NCI-H2081 treated with DMSO at 0.1 percent for 48 hours (cell line): ENCODE measurements at places on chromosomes 2 and 18.

DNA sequence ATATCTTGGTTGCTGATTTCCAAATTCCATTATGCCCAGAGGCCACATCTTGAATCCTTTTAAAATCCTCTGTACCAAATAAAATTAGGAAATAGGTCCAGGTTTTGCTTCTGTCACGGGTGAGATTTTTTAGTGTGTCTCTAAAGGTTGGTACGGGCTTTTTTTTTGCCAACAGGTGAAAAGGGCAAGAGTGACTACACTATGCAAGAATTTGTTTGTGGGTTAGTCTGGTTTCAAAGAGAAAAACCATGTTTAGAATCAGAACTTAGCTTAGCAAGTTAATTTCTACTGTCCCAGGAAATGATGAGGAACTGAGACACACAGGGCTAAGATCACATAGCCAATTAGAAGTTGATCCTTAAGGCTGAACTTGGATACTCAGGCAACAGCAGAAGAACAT, 41.7 kb downstream of the POLR1A start:
- no peak for DNase-seq

GRCh38 chr2:236772220-236772837, 202.7 kb downstream of the ACKR3 start:
- DNase-seq = no peak

DNA sequence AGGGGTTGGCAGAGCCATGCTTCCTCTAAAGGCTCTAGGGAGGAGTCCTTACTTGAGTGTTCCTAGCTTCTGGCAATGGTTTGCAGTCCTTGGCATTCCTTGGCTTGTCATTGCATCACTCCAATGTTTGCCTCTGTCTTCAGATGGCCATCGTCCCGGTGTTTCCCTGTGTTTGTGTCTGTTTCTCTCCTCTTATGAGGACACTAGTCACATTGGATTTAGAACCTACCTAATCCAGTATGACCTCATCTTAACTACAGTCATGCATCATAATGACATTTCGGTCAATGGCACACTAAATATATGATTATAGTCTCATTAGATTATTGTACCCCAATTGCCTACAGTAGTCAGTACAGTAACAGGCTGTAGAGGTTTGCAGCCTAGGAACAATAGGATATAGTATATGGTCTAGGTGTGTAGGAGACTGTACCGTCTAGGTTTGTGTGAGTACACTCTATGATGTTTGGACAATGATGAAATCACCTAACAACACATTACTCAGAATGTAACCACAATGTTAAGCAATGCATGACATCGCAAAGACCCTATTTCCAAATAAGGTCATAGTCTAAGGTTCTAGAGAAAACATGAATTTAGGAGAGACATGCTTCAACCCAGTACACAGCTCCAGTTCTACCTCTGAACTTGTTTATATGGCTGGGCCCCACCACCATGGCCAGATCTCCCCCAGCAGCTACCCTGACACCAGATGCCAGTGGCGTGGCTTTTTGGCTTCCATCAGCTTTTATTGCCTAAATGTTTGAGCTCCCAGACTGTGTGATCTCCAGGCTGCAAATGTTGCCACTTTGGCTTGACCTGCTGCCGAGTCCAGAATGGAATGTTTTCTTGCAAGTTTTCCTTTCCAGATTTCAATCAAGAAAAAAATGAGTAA, 22.1 kb downstream of the SRD5A2 start:
- no peak for DNase-seq

DNA sequence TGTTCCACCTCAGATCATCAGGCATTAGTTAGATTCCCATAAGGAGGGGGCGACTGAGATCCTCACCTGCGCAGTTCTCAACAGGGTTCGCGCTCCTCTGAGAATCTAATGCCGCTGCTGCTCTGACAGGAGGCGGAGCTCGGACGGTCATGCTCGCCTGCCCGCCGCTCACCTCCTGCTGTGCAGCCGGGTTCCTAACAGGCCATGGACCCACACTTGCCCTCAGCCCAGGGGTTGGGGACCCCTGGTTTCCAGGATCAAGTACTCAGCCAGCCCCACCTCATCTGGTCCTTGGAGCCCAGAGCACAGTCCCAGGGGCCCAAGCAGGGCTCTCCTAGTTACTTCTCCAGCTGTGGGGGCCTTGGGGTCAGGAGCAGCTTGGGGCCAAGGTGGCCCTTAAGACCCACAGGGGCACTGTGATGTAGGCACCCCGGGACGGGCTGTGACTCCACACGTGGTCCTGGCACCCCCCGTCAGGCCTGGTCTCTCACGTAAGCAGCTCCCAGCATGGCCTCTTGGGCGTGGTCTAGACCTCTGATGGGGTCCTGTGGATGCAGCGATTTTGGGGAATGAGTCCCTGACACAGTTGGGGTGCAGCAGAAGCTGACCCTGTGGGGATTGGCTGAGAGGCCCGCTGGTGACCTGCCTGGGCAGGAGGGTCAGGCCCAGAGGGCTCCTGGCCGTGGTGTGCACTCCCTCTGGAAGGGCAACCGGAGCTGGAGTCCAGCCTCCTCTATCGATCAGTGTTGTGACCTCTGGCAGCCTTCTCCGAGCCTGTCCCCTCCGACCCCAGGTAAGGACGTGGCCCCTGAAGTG, 28.3 kb upstream of the OTOS start:
- DNase-seq = no peak

- DNase-seq = no peak
These were observed 141.5 kb upstream of the PKDCC start for GRCh38 chr2:41906338-41906725.

GRCh38 chr18:13252686-13253410, 34.3 kb downstream of the LDLRAD4 start:
- DNase-seq = no peak

DNA sequence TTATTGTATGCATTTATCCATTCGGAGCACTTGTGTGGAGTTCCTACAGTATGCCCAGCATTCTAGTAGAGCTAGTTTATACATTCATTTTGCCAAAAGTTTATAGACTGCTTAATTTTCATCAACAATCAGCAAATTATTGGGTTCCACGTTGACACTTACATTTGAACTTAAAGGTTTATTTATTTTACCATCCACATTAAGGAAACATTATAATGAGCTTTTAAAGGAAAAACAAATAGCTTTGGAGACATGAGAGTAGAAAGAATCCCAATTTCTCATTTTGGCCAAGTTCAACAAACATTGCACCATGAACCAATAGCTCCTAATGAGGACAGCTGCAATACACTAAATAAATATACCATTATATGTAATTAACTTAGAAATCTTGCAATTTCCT, 501.2 kb upstream of the SMIM21 start:
- no peak for DNase-seq

DNA sequence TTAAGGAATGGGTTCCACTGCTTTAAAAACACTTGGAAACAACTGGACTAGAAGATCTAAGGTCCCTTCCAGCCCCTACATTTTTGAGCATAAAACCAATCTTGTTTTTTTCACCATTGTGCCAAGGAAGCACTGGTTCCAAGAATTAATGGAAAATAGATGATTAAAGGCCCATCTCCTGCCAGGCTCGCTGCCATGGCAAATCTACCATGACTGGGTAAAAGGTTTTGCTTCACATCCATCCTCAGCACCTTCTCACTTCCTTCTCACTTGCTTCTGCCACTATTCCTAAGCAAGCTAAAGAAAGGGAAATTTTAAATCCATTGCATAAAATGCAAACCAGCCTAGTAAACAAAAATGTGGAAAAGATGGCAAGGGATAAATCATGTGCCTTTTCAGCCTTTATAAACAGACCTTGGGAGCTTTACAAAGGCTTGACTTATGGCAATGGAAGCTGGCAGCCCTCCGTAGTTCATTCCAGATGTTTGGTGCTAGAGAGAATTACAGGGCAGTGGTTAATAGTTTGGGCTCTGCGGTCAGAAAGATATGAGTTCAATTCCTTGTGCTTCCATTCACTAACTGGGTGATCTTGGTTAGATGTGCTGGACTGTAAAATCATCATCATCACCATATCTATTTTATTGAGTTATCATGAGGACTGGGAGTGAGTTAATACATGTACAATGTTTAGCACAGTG, 27.0 kb upstream of the ST3GAL5 start:
- DNase-seq = no peak
